T-cell (primary cell): ENCODE measurements at places on chromosomes 6 and 20. TPM values are rescaled to one million over a fixed set of nuclear protein-coding genes. Genes with fewer than 3 reads are reported as not detected.
A peak's percentile ranks its signal among the peaks of the same experiment; 100 is the strongest.

DNA sequence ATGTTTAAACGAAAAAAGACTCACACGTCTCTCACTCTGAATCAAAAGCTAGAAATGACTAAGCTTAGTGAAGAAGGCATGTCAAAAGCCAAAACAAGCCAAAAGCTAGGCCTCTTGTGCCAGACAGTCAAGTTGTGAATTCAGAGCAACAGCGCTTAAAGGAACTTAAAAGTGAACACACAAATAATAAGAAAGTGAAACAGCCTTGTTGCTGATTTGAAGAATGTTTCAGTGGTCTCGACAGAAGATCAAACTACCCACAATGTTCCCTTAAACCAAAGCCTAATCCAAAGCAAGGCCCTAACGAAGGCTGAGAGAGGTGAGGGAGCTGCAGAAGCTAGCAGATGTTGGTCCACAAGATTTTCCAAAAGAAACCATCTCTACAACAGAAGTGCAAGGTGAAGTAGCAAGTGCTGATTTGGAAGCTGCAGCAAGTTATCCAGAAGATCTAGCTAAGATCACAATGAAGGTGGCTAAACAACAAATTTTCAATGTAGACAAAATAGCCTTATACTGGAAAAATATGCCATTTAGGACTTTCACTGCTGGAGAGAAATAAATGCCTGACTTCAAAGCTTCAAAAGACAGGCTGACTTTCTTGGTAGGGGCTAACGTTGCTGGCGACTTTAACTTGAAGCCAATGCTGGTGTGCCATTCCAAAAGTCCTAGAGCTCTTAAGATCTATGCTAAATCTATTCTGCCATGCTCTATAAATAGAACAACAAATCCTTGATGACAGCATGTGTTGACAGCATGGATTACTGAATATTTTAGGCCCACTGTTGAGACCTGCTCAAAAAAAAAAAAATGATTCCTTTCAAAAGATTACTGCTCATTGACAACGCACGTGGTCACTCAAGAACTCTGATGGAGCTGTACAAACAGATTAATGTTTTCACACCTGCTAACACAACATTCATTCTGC, 40.3 kb downstream of the SEC63 start:
- H3K27ac ChIP-seq = no peak overlapping the region
- peaks cover 20% of the 10 kb centered on the region for H3K36me3 ChIP-seq
- H3K4me1 ChIP-seq = no peaks in the 10 kb centered on the region
- H3K4me3 ChIP-seq = no peak overlapping the region
- DNase-seq = no peak

PCSK2 gene
- total RNA-seq = not detected

DNA sequence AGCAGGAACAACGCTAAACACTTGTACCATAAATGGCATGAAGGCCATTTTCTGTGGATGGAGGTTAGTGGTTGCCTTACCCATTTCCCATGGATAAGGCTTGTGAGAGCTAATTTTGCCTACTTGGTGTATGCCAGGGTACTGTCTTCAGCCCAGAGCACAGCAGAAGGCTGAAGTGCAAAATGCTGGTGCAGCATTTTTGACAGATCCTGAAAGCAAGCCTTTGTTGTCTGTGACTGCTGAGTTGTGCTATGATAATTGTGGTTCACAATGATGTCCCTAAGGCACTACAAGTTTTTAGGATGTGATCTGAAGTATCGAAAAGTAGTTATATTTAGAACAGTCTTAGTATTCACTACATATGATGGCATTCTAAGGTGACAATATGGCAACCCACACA, 14.7 kb upstream of the HMGN3 start:
- H3K27ac ChIP-seq = no peak overlapping the region
- no peak overlapping the region for H3K4me3 ChIP-seq
- H3K36me3 ChIP-seq = no peaks in the 10 kb centered on the region
- no peaks in the 10 kb centered on the region for H3K4me1 ChIP-seq
- no peaks in the 10 kb centered on the region for H3K27me3 ChIP-seq

- DNase-seq = no peak
- no peak overlapping the region for H3K27ac ChIP-seq
- H3K4me1 ChIP-seq = peaks cover 9% of the 10 kb centered on the region
- no peaks in the 10 kb centered on the region for H3K27me3 ChIP-seq
- H3K4me3 ChIP-seq = no peak overlapping the region
Observed at GRCh38 chr6:37893257-37893656, 73.7 kb downstream of the ZFAND3 start.

CDSN gene
- total RNA-seq = not detected

DNA sequence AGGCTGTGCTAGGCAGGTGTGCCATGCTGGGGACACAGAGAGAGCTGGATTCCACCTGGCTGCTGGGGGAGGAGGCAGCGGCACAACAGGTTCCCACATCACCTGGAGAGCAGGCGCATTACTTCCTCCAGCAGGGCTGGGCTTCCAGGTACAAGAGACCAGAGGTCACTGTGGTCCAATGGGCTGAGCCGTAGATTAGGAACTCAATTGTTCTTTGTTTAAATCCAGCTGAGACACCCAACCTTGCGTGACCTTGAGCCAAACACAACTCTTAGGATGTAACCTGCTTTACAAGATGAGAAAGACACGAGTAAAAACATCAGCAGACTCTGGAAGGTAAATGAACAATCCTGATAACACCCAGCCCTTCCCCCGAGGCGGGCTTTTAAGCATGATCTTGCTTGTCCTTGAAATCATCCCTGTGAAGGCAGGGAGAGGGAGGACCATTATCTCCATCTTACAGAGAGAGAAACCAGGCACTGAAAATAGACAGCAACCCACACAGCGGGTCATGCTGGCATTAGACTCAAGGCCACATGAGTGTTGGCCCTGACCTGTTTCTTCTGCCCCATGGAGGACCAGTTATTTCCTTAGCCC, 216.5 kb upstream of the RREB1 start:
- H3K36me3 ChIP-seq = no peaks in the 10 kb centered on the region
- H3K27me3 ChIP-seq = peaks cover 5% of the 10 kb centered on the region
- DNase-seq = no peak
- no peak overlapping the region for H3K27ac ChIP-seq

THBS2 gene
- 0.39 TPM for total RNA-seq

- no peaks in the 10 kb centered on the region for H3K36me3 ChIP-seq
- DNase-seq = no peak
- no peaks in the 10 kb centered on the region for H3K27me3 ChIP-seq
- H3K4me1 ChIP-seq = no peaks in the 10 kb centered on the region
- no peak overlapping the region for H3K4me3 ChIP-seq
Observed at GRCh38 chr20:60868316-60868891, 383.7 kb upstream of the CDH4 start.

DNA sequence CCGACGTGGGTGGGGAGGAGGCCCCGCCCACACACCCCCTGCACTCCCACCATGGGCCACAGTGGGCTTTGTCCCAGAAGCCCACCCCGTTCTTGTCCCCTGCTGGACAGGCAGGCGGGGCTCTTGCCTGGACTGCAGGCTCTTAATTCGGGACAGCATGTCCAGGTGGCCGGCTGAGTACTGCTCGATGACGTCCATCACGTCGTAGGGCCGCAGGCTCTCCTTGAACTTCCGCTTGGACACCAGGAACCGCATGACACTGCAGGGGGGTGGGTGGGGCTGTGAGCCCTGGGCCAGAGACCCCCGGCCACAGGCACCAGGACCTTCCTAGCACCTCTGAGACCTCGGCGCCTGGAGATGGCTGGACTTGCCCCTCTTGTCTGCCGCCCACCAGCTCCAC, 52.2 kb upstream of the CHRNA4 start:
- no peak overlapping the region for H3K4me3 ChIP-seq
- no peaks in the 10 kb centered on the region for H3K4me1 ChIP-seq
- no peak overlapping the region for H3K27ac ChIP-seq
- DNase-seq = no peak

- no peaks in the 10 kb centered on the region for H3K4me1 ChIP-seq
- H3K4me3 ChIP-seq = no peak overlapping the region
- no peaks in the 10 kb centered on the region for H3K36me3 ChIP-seq
- no peaks in the 10 kb centered on the region for H3K27me3 ChIP-seq
Observed at GRCh38 chr6:16803294-16804200, 42.3 kb upstream of the ATXN1 start.

WFDC5 gene
- total RNA-seq = not detected

DNA sequence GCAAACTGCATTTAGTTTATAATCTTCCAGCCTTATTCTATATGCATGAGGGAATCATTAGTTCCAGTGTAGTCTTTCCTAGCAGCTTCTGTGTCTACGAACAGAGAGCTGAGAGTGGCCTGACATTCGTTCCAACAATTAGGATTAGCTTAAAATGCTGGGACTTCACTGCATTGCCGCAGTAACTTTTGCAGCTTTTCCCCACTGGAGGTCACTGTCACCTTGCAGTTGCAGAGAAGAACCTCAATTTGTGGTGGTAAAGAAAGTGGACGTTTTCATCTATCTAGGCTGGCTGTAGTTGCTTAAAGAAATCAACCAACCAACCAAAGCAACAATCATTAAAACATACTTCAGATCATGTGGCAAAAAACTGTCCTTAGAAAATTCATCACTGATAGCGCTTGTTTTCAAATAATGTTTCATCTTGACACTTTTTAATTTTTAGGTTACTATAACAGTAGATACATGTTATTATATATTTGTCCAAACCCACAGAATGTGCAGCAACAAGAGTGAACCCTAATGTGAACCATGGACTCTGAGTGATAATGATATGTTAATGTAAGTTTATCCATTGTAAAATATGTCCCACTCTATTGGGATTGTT, 12.2 kb downstream of the MYLK4 start:
- H3K36me3 ChIP-seq = no peaks in the 10 kb centered on the region
- peaks cover 8% of the 10 kb centered on the region for H3K27me3 ChIP-seq
- H3K27ac ChIP-seq = no peak overlapping the region
- H3K4me3 ChIP-seq = no peak overlapping the region
- peak; percentile 43 for DNase-seq

BTN1A1 gene
- not detected for total RNA-seq

- no peaks in the 10 kb centered on the region for H3K36me3 ChIP-seq
- no peak overlapping the region for H3K4me3 ChIP-seq
- H3K27ac ChIP-seq = no peak overlapping the region
- no peaks in the 10 kb centered on the region for H3K4me1 ChIP-seq
Observed at GRCh38 chr6:47743744-47744143, 38.1 kb upstream of the OPN5 start.
